ENCODE measurements at places on chromosomes 2 and 18. TPM values are rescaled to one million over a fixed set of nuclear protein-coding genes. Genes with fewer than 3 reads are reported as not detected.

DNA sequence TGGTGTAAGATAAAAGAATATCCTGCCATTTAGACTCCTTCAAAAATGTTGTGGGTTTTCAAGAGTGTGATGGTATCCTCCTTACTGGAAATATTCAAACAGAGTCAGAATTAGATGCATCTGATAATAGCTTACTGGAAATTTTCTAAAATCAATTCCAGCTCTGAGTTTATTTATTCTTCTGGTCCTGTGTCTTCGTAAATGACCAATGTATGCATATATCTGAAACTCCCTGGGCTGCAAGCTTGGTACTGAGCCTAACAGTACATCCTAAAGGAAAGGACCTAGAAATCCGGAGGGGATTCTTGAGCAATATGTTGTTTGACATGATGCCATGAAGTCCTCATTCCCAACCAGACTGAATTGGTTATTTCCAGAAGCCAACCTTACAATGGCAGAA, 130.4 kb downstream of the KCNE4 start:
- no peaks in the 10 kb centered on the region for H3K36me3 ChIP-seq
- no peaks in the 10 kb centered on the region for H3K4me1 ChIP-seq

The SAG gene
- total RNA-seq, result not detected

- no peaks in the 10 kb centered on the region for H3K36me3 ChIP-seq
- no peaks in the 10 kb centered on the region for H3K4me1 ChIP-seq
- no peak overlapping the region for H3K27ac ChIP-seq
Observed at GRCh38 chr18:78675231-78675630, 304.4 kb upstream of the SALL3 start.

DNA sequence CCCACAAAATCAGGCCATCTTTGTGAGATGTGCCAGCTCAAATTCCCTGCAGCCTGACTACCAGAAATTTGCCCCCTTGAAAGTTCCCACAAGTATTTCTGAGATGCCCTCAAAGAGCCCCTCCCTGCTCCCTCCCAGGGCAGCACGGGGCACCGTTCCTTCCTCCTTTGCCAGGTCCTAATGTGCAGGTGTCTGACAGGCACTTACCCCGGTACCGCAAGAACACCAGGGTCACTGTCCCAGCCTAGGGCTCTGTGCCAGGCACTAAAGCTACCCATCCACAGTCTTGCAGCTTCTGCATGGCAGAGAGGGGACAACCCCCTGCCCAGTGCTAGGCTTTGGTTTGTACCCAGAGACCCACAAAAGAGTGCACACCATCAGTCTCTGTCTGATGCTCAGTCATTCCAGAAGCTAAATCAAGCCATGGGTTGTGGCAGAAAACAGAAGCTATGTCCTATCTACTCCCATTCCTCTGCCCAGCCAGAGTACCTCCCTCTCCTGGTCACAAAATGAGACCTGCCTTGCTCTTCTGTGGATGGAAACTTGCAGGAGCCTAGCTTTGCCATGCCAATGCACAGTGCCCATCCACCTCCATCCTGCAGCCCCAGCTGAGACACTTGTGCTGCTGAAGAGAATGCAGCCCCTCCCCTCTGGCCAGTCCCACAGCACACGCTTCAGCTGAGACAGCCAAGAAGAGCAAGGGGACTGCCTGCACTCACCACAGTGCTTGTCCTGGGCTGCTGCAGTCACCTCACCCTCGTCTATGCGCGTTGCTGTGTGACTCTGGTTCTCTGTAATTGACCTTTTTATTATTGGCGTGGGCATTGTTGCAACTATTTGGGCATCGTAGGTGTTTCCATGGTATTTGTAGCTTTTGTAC, 48.7 kb downstream of the INPP5D start:
- H3K4me1 ChIP-seq, result no peaks in the 10 kb centered on the region
- no peak overlapping the region for H3K4me3 ChIP-seq
- no peak overlapping the region for H3K27ac ChIP-seq
- DNase-seq, result no peak
- no peaks in the 10 kb centered on the region for H3K36me3 ChIP-seq

- H3K27ac ChIP-seq, result no peak overlapping the region
- no peaks in the 10 kb centered on the region for H3K4me1 ChIP-seq
Observed at GRCh38 chr18:12726774-12727550, 24.1 kb downstream of the PSMG2 start.

The SOWAHC gene
- total RNA-seq, result 4.2 TPM

The RNF152 gene
- total RNA-seq, result 7.5 TPM

- H3K36me3 ChIP-seq, result peaks cover 90% of the 10 kb centered on the region
- DNase-seq, result no peak
- no peaks in the 10 kb centered on the region for H3K4me1 ChIP-seq
- no peak overlapping the region for H3K4me3 ChIP-seq
- no peaks in the 10 kb centered on the region for H3K27me3 ChIP-seq
Observed at GRCh38 chr2:127486247-127487058, 39.8 kb downstream of the IWS1 start.

- H3K4me3 ChIP-seq, result no peak overlapping the region
- no peaks in the 10 kb centered on the region for H3K27me3 ChIP-seq
Observed at GRCh38 chr2:1397350-1397749, 15.9 kb upstream of the TPO start.

DNA sequence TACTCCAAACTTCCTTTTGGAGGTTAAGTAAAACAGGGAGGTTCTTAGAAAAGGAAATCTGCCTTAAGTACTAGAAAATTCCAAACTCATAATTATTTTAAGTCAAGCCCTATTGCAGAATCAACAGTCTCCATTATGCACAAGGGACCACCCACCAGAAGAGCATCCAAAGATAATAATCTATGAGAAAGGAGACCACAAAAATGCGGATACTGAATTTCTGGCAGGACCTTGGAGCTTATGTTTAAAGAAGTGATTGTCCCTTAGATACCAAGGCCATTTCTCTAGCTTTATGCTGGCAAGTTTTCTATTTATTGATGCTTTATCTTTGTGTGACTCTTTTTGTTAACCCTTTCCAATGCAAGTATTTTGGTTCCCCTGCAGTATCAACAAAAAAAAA, 404.0 kb upstream of the MMADHC start:
- no peaks in the 10 kb centered on the region for H3K27me3 ChIP-seq
- no peaks in the 10 kb centered on the region for H3K36me3 ChIP-seq
- H3K27ac ChIP-seq, result no peak overlapping the region
- DNase-seq, result no peak
- H3K4me1 ChIP-seq, result peaks cover 14% of the 10 kb centered on the region

- DNase-seq, result no peak
- no peaks in the 10 kb centered on the region for H3K4me1 ChIP-seq
- no peaks in the 10 kb centered on the region for H3K36me3 ChIP-seq
- no peak overlapping the region for H3K27ac ChIP-seq
- no peaks in the 10 kb centered on the region for H3K27me3 ChIP-seq
Observed at GRCh38 chr2:23235736-23236135, 149.2 kb upstream of the KLHL29 start.

The VPS4B gene
- 15.6 TPM for total RNA-seq
